ENCODE measurements at places on chromosomes 2 and 18. TPM values are rescaled to one million over a fixed set of nuclear protein-coding genes. Genes with fewer than 3 reads are reported as not detected.

Gene C2orf66
- total RNA-seq = 0.05 TPM

- no peaks in the 10 kb centered on the region for H3K4me1 ChIP-seq
- H3K4me3 ChIP-seq = no peak overlapping the region
- H3K36me3 ChIP-seq = no peaks in the 10 kb centered on the region
- H3K27ac ChIP-seq = no peak overlapping the region
These were observed 599.8 kb downstream of the NRXN1 start for GRCh38 chr2:50431958-50432650.

Gene GLI2
- total RNA-seq = 1.8 TPM

DNA sequence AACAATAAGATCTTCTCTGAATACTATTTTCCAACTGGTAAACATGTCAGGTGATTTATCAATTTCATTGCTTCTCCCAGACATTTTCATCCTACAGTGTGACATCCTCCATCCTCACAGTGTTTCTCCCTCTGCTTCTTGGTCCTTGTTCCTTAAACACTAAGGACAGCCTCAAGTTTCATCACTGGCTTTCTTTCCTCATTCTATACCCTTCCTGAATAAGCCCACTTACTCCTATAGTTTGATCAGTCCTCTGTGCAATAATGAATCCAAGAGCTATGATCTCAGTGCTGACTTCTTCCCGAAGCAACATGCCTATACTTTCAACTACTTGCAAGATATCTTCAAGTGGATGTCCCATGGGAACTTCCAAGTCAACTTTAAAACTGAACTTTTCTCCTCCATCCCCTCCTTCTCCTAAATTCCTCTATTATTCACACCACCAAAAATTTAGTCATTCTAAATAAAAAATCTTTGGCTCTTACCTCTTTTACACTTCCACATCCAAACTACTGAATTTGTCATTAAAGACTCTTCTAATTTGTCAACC, 87.6 kb downstream of the FAM228A start:
- H3K27ac ChIP-seq = no peak overlapping the region
- no peaks in the 10 kb centered on the region for H3K4me1 ChIP-seq
- H3K27me3 ChIP-seq = no peaks in the 10 kb centered on the region
- no peak overlapping the region for H3K4me3 ChIP-seq
- DNase-seq = no peak

- no peak for DNase-seq
- H3K27ac ChIP-seq = no peak overlapping the region
- no peaks in the 10 kb centered on the region for H3K4me1 ChIP-seq
- no peaks in the 10 kb centered on the region for H3K36me3 ChIP-seq
These were observed 487.2 kb upstream of the RAB12 start for GRCh38 chr18:8121942-8122480.

DNA sequence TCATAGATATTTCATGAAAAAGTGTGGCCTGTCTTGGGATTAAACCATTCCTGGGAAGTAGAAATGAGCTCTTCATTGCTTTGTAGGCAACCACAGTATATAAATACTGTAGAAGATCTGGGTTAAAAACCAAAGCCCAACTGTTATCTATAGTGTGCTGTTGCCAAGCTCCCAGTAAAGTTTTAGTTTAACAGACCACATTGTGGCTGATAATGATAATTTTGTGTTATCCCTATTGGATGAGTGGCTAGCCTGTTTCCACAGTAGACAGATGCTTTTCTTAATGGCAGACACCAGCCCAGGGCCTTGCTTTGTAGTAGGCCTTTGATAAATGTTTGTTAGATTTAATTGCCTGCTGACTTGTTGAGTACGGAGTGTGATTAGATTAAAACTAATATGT, 52.1 kb downstream of the FMNL2 start:
- no peak overlapping the region for H3K27ac ChIP-seq
- H3K4me1 ChIP-seq = no peaks in the 10 kb centered on the region
- H3K36me3 ChIP-seq = no peaks in the 10 kb centered on the region
- no peak overlapping the region for H3K4me3 ChIP-seq
- no peaks in the 10 kb centered on the region for H3K27me3 ChIP-seq
- DNase-seq = no peak

- H3K27ac ChIP-seq = no peak overlapping the region
- no peaks in the 10 kb centered on the region for H3K4me1 ChIP-seq
- no peak overlapping the region for H3K4me3 ChIP-seq
- no peak for DNase-seq
These were observed 6.5 kb downstream of the EFEMP1 start for GRCh38 chr2:55917117-55917516.

DNA sequence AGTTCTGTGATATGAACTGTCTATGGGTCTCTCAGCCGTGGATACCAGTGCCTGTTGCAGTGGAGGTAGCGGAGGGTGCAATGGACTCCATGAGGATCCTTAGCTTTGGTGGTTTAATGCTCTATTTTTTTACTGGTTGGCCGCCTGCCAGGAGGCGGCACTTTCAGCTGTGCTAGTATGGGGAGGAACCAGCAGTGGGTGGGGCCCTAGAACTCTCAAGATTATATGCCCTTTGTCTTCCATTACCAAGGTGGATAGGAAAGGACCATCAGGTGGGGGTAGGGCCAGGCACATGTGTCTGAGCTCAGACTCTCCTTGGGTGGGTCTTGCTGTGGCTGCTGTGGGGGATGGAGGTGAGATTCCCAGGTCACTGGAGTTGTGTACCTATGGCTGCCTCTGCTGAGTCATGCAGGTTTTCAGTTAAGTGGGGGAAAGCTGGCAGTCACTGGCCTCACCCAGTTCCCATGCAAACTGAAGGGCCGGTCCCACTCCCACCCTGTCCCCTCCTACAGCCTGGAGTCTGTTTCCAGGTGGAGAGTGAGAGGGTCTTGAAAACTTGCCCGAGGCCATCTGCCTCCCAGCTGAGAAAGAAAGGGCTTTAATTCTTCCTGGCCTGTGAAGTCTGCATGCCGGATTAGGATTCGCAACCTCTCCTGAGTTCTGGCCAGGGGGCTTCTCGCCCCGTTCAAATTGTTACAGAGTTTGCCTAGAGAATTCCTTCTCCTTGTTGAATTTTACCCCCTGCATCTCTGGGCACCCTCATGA, 14.5 kb downstream of the KCNS3 start:
- H3K27me3 ChIP-seq = no peaks in the 10 kb centered on the region
- DNase-seq = no peak
- H3K4me1 ChIP-seq = no peaks in the 10 kb centered on the region

Gene VWC2L
- total RNA-seq = not detected

GRCh38 chr2:233379034-233379433, 24.7 kb downstream of the DGKD start:
- no peaks in the 10 kb centered on the region for H3K27me3 ChIP-seq
- no peak overlapping the region for H3K4me3 ChIP-seq
- DNase-seq = no peak
- H3K4me1 ChIP-seq = peaks cover 9% of the 10 kb centered on the region
- H3K27ac ChIP-seq = no peak overlapping the region

GRCh38 chr2:122341007-122341406, 585.6 kb downstream of the TSN start:
- no peaks in the 10 kb centered on the region for H3K27me3 ChIP-seq
- H3K4me1 ChIP-seq = no peaks in the 10 kb centered on the region
- no peak for DNase-seq
- H3K4me3 ChIP-seq = no peak overlapping the region
- no peak overlapping the region for H3K27ac ChIP-seq

DNA sequence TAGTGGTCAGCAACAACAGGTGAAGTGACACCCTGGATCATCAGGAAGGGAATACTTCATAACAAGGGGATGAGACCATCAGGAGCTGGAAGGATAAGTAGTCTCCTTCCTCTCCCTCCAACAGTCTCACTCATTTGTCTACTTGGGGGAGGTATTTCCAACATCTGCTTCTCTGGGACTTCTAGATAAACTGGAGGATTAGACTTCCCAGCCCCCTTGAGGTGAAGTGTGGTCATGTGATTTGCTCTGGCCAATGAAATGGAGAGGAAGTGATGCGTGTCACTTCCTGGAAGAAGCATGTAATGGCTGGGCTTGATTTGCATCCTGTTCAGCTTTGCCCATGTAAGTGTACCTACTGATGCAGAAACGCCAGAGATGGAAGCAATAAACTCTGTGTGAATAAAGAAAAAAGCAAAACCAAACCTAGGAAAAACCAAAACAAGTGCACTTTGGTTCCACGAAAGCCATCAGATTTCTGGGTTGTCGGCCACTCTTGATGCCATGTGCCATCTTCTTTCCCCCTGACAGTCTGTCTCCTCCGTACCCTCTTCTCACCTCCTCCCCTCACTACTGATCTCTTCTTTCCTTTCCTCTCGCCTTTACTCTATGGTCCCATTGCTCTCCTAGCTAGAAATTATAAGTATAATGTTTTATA, 76.1 kb upstream of the DNMT3A start:
- peaks cover 3% of the 10 kb centered on the region for H3K4me1 ChIP-seq
- no peak overlapping the region for H3K27ac ChIP-seq
- H3K4me3 ChIP-seq = no peak overlapping the region

GRCh38 chr2:62313449-62314227, 117.7 kb downstream of the B3GNT2 start:
- peaks cover 10% of the 10 kb centered on the region for H3K4me1 ChIP-seq
- no peak overlapping the region for H3K27ac ChIP-seq
- H3K27me3 ChIP-seq = no peaks in the 10 kb centered on the region
- peak; percentile 25 for DNase-seq

GRCh38 chr2:109102588-109103233, 26.3 kb upstream of the SH3RF3 start:
- H3K4me3 ChIP-seq = no peak overlapping the region
- H3K27me3 ChIP-seq = no peaks in the 10 kb centered on the region
- peaks cover 10% of the 10 kb centered on the region for H3K4me1 ChIP-seq

DNA sequence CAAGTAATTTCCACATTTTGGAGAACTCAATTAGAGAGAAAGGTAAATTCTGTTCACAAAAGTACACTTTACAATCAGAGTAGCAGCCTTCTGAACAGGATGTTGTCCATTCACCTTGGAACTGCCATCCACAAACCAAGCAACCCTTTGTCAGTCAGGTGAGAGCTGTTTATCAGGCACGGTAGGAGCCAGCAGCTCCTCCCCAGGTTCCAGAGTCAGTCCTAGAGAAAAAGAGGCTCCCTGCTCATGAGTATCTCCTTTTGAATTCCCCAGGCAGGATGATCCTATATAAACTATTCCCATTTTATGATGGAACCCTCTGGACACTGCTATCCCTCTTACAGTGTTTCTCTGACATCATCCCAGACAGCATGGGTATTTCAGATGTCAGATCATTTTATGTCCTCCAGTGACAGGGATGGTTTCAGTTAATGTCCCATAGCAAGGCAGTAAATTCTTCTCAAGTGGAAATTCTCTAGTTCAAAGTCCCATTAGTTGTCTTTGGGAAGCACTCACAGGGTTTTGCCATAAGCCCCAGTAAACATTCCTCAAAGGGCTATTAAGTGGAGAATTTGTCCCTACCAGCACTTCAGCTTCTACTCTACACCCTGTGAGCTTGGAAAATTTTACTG, 34.5 kb upstream of the CSRNP3 start:
- no peak overlapping the region for H3K27ac ChIP-seq
- no peak for DNase-seq

Gene KCNG2
- 0.19 TPM for total RNA-seq

DNA sequence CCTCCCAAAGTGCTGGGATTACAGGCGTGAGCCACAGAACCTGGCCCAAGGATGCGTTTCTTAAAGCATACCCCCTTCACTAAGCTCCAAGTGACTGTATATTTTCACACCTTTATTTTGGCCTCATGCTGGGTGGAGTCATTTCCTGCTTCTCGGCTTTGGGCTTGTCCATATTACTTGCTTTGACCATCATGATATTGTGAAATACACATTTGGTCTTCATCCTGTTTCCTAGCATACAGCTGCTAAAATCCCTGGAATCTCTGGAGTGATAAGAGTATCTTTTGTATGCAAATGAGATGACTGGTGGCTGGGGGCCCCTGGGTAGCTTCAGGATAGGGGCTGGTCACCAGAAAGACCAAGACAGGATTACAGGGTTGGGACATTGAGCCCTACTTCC, 17.6 kb upstream of the COLEC12 start:
- H3K27ac ChIP-seq = no peak overlapping the region
- H3K36me3 ChIP-seq = no peaks in the 10 kb centered on the region
- H3K27me3 ChIP-seq = no peaks in the 10 kb centered on the region
- no peak for DNase-seq
- H3K4me3 ChIP-seq = no peak overlapping the region

Gene CENPA
- total RNA-seq = 25.6 TPM

DNA sequence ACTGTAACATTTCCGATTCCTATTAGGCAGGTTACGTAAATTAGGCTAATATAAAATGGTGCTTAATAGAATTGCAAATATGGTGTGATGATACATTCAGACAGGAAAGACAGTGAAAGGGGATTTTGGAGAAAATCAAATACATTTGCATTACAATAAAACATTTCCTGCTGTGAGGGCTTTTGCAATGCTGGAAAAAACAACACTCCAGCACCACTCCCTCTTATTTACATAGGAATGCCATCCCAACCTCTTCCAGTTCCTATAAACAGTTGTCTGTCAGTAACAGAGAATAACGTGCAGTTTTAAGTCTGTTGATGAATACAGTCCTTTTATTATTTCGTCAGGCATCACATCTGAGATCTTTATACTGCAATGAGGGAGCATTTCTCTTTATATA, 298.8 kb upstream of the FANCL start:
- no peak overlapping the region for H3K4me3 ChIP-seq
- no peaks in the 10 kb centered on the region for H3K36me3 ChIP-seq
- no peaks in the 10 kb centered on the region for H3K4me1 ChIP-seq
- H3K27ac ChIP-seq = no peak overlapping the region
- no peaks in the 10 kb centered on the region for H3K27me3 ChIP-seq
- DNase-seq = no peak

- H3K36me3 ChIP-seq = no peaks in the 10 kb centered on the region
- H3K27me3 ChIP-seq = no peaks in the 10 kb centered on the region
- no peak overlapping the region for H3K4me3 ChIP-seq
- H3K4me1 ChIP-seq = no peaks in the 10 kb centered on the region
- H3K27ac ChIP-seq = no peak overlapping the region
These were observed 768.1 kb downstream of the TMEM182 start for GRCh38 chr2:103529798-103530502.

DNA sequence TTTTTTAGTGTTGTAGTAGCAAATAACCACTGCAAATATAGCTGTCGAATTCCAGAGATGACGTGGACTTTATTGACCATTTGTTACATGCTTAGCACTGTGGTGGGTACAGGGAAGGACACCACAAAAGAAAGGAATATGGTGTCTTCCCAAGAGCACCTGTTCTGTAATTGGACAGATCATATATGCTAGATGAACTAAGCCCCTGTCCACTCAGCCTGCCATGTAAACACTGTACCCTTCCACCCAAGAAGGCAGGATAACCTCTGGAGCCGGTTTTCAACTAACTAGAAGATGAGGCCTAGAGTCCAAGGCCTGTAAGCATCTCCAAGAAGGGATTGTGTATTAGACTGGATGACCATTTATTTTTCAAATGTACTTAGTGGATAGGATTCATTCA, 44.1 kb downstream of the COX7A2L start:
- H3K36me3 ChIP-seq = no peaks in the 10 kb centered on the region
- no peak for DNase-seq
- H3K4me1 ChIP-seq = no peaks in the 10 kb centered on the region
- H3K27me3 ChIP-seq = no peaks in the 10 kb centered on the region

Gene STARD6
- total RNA-seq = 0.09 TPM

Gene BOD1L2
- not detected for total RNA-seq

DNA sequence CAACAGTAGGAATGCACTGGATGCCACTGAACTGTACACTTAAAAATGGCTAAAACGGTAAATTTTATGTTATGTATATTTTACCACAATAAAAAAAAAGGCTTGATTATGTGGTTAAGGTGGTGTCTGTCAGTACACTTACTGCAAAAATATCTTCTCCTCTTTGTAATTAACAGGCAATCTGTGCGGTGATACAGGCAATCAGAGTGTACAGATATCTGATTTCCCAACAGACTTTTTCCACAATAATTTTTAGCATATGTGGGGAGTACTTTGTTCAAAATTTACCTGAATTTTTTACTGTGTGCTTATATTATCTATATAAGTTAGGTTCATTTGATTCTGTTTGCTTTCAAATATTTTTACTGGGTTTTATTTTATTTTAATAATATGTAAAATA, 175.0 kb upstream of the PGAP1 start:
- H3K27ac ChIP-seq = no peak overlapping the region
- H3K36me3 ChIP-seq = peaks cover 18% of the 10 kb centered on the region
- H3K27me3 ChIP-seq = no peaks in the 10 kb centered on the region
- DNase-seq = no peak
